Activated CD8-positive, alpha-beta memory T cell treated with anti-CD3 and anti-CD28 coated beads, Interleukin-2, amount 10 ng/mL, durations not matched to agents 7 days and 5 days (primary cell): ENCODE measurements at places on chromosomes 5 and 9. TPM values are rescaled to one million over a fixed set of nuclear protein-coding genes. Genes with fewer than 3 reads are reported as not detected.

PCDHGB4 gene
- 0.09 TPM for total RNA-seq

- no peak overlapping the region for H3K27ac ChIP-seq
- peaks cover 18% of the 10 kb centered on the region for H3K27me3 ChIP-seq
- no peaks in the 10 kb centered on the region for H3K36me3 ChIP-seq
- peaks cover 17% of the 10 kb centered on the region for H3K4me1 ChIP-seq
Measured at GRCh38 chr5:6780802-6781391, 67.7 kb downstream of the TENT4A start.

- no peak overlapping the region for H3K27ac ChIP-seq
- H3K27me3 ChIP-seq: peaks cover 16% of the 10 kb centered on the region
- no peak for DNase-seq
Measured at GRCh38 chr5:73814233-73814846, 188.3 kb downstream of the ARHGEF28 start.

GRCh38 chr5:67363180-67363709, 166.6 kb upstream of the CD180 start:
- H3K27me3 ChIP-seq: peaks cover 7% of the 10 kb centered on the region
- no peaks in the 10 kb centered on the region for H3K36me3 ChIP-seq
- DNase-seq: no peak
- H3K4me1 ChIP-seq: peaks cover 13% of the 10 kb centered on the region
- H3K4me3 ChIP-seq: no peak overlapping the region
- H3K27ac ChIP-seq: no peak overlapping the region

- peaks cover 3% of the 10 kb centered on the region for H3K4me1 ChIP-seq
- H3K36me3 ChIP-seq: no peaks in the 10 kb centered on the region
- no peak overlapping the region for H3K4me3 ChIP-seq
- DNase-seq: no peak
- peaks cover 2% of the 10 kb centered on the region for H3K27me3 ChIP-seq
Measured at GRCh38 chr5:144101616-144102015, 68.8 kb downstream of the YIPF5 start.

- no peaks in the 10 kb centered on the region for H3K36me3 ChIP-seq
- peaks cover 15% of the 10 kb centered on the region for H3K4me1 ChIP-seq
- DNase-seq: no peak
Measured at GRCh38 chr5:147804334-147804733, 21.8 kb upstream of the JAKMIP2 start.

- no peak overlapping the region for H3K27ac ChIP-seq
- DNase-seq: no peak
- no peaks in the 10 kb centered on the region for H3K27me3 ChIP-seq
- no peaks in the 10 kb centered on the region for H3K36me3 ChIP-seq
Measured at GRCh38 chr5:111735583-111736270, 21.3 kb downstream of the NREP start.

- H3K36me3 ChIP-seq: no peaks in the 10 kb centered on the region
- H3K4me1 ChIP-seq: peaks cover 4% of the 10 kb centered on the region
- H3K27ac ChIP-seq: no peak overlapping the region
- DNase-seq: no peak
- H3K27me3 ChIP-seq: peaks cover 50% of the 10 kb centered on the region
Measured at GRCh38 chr9:69673311-69673640, 1.1 kb upstream of the APBA1 start.

DNA sequence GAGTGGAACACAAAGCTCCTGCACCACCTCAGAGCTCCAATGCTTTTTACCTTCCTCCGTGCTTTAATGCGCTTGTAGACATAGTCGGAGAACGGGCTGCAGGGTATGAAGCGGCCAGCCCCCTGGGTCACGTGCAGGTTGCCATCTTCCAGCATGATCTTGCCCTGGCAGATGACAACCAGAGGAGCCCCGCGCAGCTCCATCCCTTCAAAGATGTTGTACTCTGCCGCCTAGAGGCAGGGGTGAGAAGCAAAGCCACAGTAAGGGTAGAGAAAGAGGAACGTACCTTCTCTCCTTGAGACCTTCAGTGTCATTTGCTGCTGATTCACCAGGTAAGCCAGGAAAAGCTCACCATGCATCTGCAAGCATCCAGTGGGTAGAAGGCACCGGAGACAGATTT, 112.3 kb downstream of the DPYSL3 start:
- DNase-seq: no peak
- H3K27me3 ChIP-seq: no peaks in the 10 kb centered on the region
- no peak overlapping the region for H3K27ac ChIP-seq
- no peaks in the 10 kb centered on the region for H3K36me3 ChIP-seq
- H3K4me1 ChIP-seq: no peaks in the 10 kb centered on the region
- H3K4me3 ChIP-seq: no peak overlapping the region
